Kidney tubule cell (primary cell): ENCODE measurements at places on chromosomes 1 and 21.

- DNase-seq, result peak; percentile 64
These were observed 46.6 kb upstream of the MAB21L3 start for GRCh38 chr1:116064616-116065015.

DNA sequence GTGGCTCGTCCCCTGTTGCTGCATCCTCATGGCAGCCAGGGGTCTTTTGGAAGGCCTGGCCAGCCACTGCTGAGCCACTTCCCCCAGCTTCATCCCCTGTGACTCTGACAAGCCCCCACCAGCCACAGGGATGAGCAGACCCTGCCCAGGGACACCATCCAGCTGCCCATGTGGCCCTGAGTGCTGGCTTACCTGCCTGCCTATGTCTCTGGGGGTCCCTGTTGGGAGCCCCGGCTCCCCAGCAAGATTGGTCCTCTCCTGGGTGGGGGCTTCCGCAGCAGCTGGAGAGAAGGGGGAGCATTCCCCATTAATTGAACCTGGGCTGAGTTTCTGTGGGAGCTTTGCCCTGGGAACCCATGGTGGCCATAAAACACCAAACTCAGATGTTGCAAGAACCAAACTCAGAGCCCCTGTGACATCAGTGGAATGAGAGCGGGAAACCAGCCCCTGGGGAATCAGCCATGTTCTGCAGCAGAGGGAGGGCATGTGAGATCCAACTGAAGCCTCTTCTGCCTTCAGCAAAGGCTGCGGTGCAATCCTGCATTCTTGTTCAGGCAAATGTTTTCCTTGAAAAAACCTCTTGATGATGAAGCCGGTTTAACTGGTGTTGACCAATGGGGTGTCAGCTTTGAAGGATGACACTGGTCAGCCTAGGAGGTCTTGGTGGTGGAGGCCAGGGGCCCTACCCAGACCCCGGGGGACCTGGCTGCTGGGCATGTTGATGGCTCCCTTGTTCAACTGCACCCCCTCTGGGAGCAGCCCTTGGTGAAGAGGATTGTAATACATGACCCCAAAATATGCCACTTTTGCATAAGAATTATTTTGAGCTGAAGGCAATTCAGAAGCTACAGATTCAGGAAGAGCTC lies 28.3 kb upstream of the COL18A1 start:
- no peak for DNase-seq

DNA sequence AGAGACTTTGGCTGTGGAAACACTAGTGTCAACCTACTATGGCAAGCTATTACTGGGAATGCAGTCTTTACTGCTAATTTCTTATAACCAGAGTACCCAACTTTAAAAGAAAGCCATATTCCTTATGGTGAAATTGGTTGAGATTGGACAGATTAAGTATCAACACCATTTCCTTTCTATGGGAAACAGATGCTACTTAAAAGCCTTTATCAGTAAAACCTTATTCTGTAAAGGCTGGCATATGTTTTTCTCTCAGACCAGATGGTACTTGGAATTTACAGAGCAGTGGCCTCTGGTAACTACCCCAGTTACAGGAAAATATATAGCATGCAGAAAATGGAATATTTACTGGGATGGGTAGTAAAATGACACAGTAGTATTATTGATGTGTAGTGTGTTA lies 18.8 kb downstream of the IFI44 start:
- DNase-seq, result no peak

- DNase-seq, result peak; percentile 77
These were observed 15.8 kb upstream of the C8A start for GRCh38 chr1:56838759-56839158.

GRCh38 chr1:211742889-211743529 lies 67.6 kb upstream of the NEK2 start:
- DNase-seq, result no peak

DNA sequence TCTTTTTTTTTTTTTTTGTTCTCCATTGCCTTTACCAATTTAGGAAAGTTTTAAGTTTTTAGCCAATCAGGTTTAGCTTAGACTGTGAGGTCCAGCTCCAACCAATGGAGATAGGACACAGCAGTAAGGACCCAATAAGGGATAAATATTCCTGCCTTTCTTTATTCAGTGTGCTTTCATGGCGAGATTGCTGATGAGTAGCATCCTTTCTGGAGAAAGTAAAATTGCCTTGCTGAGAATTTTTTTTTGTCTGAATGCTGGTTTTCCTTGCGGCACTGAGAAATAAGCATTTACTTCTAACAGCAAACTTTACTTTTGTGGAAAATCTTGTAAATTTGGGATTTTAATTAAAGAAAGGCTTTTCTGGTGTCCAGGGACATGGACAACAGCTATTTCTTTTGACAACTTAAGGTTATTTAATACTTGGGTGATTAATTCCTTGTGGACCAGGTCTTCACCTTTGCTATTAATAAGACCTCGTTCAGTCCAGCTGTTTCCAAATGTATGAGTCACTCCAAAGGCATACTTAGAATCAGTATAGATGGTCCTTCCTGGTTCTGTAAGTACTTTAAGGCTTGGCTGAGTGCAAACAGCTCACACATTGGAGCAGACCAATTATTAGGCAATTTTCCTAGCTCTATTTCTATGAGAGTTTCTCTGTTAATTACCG lies 54.1 kb downstream of the SERINC2 start:
- DNase-seq, result peak; percentile 71

- no peak for DNase-seq
These were observed 167.4 kb downstream of the TNFSF18 start for GRCh38 chr1:172883387-172883791.

DNA sequence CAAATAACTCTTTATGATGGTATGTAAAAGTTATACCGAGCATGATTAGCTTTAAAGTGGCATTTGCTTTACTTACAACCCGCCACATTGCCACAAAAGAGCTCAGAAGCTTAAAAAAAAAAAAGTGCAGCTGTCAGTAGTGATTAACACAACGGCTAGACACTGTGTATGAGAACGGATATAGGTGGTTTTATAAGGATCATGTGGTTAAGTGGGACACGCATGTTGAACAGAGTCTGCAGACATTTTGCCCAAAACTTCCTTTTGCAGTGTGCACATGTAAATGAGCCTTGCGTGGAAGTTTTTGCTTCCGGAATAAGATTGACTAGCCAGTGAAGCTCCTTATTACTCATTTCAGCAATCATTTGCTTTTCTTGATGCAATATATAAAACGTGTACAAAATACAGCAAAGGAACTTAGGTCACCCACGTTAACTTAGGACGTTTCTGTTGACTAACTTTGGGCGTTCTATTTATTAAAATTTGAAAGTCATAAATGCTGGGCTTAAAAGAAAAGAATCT lies 58.7 kb upstream of the RGS1 start:
- peak; percentile 73 for DNase-seq

DNA sequence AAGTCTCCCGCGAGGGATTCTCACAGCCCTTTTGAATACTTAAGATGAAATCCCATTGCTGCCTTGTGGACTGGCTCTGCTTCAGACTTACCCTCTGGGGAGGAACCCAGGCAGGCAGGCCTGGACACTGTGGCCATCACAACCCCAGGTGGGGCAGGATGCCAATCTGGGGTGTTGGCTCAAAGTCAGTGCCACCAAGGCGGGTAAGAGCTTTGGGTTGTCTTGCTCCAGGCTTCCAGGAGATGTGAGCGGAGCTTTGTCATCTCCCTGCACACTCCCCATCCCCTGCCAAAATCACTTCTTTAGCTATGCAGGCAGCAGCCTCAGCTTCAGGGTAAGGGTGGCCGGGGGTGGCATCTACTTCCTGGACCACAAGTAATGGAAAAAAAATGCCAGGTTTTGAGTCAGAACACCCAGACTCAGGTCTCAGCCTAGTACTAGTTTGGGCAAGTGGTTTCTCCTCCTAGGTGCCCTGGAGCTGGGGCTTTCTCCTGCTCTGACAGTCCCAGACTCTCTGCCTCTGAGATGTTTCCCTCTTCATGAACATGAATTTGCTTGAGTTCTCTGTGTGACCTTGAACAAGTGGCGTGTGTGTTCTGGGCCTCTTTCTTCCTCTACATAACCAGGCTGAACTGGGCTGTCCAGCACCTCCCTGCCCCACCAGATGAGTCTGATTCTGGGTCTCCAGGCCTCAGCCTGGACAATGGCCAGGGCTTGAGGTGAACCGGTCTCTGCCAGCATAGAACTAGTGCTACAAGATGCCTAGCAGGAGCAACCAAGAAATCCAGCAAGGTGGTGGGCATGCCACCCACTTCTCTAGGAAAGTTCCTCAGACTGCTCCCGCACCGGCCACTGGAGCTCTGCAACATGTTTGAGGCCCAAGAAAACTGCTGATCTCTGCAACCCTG lies 65.4 kb downstream of the VWA5B1 start:
- DNase-seq, result peak; percentile 14

GRCh38 chr1:157993147-157993917 lies at the start of gene KIRREL1:
TSS of gene KIRREL1 (plus strand) at chr1:157993645. CDS start at chr1:157993677, 32 bp downstream.
- peak; percentile 75 for DNase-seq

GRCh38 chr1:109181085-109181806 lies 32.5 kb upstream of the SARS1 start:
- peak; percentile 75 for DNase-seq

DNA sequence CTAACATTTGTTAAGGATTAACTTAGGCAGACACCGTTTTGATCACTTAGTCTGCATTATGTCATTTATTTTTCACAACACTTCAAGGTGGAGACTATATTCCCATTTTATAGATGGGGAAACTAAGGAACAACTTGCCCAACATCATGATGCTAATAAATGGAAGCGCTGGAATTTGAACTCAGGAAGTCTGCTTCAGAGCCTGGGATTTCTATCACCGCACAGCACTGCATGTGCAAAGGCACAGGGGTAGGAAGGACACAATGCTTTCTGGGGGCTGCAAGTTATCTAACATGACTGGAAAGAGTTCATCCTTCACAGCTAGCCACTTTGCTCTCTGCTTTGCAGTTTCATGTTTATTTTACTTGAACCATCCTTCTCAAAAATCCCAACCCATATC lies 100.5 kb downstream of the UBR4 start:
- no peak for DNase-seq

GRCh38 chr1:117656202-117656641 lies 50.4 kb downstream of the TENT5C start:
- DNase-seq, result no peak
